ENCODE measurements at places on chromosomes 7 and 10.

GRCh38 chr7:155230169-155230593 is 67.5 kb upstream of the INSIG1 start:
- no peak for DNase-seq

DNA sequence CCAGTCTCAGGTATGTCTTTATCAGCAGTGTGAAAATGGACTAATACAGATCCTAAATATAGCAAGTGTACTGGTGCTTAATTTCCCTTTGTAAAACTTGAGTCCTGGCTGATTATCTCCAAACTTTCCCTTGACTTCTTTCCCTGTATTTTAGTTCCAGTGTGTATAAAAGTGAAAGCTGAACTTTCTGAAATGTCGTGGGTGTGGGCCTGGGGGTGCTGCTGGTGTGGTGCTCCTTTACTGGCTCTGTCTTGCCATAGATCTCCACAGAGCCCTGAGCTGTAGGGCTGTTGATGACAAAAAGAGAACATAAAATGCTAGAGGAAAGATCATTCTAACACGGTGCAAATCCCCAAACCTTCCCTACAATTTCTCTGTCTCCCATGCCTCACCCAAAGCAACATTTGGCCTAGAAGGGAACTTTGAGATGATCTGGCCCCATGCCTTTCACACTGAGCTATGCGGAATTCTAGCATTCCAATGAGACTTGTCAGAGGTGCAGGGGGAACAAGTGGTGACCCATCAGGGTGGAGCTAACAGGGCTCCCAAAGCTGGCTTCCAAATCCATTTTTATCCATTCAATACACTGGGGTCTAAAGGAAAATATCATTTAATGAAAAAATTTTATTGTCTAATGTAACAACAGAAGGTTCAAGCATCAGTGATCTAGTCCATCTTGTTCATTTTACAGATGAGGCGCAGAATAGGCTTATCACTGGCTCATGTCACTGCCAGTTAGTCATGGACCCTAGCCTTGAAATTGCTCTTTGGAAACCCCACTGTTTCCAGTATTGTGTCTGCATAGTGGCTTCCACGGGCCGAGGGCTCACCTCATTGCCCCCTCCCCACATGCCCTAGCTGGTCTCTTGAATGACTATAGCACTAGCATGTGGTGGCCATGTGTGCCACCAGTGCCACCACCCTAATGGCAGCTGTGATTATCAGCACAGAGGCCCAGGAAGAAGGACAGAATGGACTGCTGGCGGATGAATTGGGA is 1000.9 kb downstream of the LRMDA start:
- DNase-seq, result no peak

DNA sequence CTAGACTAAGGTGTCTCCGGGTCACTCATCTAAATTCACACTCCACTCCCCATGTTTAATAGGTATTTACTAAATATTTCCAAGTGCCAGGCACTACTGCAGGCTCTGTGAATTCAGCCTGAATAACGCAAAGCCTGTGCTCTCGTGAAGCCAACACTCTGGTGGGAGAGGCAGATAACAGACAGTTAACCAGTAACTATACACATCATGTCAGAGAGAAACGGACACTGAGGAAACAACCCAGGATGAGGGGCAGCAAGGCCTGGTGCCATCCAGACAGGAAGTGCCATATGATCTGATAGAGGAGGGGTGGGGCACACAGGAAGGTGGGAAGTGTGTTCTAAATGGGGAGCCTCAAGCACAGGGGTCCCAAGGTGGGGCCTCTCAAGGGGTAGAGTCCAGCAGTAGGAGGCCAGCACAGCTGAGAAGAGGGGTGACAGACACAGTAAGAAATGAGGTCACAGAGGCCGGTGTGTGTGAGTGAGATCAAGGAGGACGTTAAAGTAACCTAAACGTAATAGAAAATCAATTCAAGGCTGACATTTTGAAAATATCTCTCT is 85.3 kb downstream of the LARP4B start:
- DNase-seq, result no peak

- no peak for DNase-seq
Measured at GRCh38 chr10:111077785-111078504, 1.1 kb downstream of the ADRA2A start.

- DNase-seq, result no peak
Measured at GRCh38 chr7:108328174-108328651, 128.0 kb downstream of the NRCAM start.

- DNase-seq, result no peak
Measured at GRCh38 chr7:139924461-139924860, 95.4 kb downstream of the TBXAS1 start.

GRCh38 chr7:76054123-76055120 is 6.5 kb downstream of the MDH2 start:
- DNase-seq, result no peak

DNA sequence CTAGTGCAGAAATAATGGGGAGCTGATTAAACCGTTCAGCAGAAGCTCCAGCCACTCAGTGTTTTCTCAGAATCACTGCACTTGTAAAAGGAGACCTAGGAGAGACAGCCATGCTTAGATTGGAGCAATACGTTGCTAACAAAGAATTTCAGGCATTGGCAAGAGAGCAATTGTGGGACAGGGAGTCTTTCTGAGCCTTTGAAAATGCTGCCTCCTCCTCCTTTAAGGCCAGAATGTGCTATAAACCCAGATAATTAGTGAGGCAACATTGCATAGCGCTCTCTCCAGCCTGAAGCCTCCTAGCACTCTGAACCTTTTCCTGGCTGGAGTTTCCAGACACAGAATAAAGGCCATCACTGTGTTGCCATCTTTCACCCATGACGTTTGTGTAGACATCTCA is 18.5 kb upstream of the PTPRN2 start:
- no peak for DNase-seq

GRCh38 chr7:131124001-131124629 is 203.6 kb upstream of the MKLN1 start:
- DNase-seq, result no peak

GRCh38 chr7:123099712-123100111 is 100.1 kb downstream of the SLC13A1 start:
- no peak for DNase-seq

DNA sequence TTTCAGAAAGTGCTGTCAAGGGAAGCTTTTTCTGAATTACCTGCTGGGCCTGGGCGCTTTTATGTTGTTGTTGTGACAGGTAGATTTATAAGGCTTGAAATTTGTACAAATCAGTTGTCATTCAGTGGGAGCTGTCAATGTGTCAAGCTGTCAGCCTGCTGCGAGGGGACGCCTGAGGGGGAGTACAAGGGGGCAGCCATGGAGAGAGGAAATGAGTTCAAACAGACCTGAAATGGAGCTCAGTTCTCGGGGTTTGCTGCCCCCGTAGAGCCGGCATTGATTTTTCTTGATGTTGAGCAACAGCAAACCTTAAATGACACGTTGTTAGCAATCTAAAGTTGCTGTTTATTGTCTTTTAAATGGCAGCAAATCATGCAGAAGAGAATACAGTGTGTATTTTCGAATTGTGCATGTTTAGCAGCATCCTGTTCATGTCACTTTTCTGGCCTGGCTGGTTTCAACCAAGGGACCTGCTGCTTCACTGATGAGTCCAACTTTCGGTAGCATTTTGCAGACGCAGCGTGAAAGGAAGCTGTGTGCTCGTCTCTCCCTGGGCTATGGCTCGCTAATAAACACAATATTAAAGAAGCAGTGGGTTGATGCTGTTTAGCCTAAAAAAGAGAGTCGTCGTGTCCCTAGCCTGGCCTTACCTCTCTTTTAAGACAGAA is 166.5 kb downstream of the LRMDA start:
- no peak for DNase-seq

DNA sequence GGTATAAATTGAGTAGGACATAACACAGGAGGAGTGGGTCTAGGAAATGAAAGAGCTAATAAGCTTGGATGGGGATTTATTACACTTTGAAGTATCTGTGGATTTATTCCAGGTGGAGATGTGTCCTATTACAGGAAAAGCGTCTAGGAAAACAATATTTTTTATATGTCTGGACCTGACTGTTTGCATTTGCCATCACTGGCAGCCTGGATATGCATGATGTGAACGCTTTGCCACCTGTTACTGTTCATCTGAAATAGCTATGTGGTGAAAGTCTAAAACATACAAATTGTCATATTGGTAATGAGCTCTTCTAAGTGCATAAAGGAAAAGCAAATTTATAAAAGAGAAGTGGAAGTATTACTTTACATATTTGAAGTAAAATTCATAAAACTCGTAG is 31.6 kb upstream of the AGMO start:
- DNase-seq, result no peak

- no peak for DNase-seq
Measured at GRCh38 chr7:157829491-157829890, 492.7 kb downstream of the DNAJB6 start.

GRCh38 chr7:158584407-158584806 is 3.2 kb downstream of the PTPRN2 start:
- DNase-seq, result no peak

DNA sequence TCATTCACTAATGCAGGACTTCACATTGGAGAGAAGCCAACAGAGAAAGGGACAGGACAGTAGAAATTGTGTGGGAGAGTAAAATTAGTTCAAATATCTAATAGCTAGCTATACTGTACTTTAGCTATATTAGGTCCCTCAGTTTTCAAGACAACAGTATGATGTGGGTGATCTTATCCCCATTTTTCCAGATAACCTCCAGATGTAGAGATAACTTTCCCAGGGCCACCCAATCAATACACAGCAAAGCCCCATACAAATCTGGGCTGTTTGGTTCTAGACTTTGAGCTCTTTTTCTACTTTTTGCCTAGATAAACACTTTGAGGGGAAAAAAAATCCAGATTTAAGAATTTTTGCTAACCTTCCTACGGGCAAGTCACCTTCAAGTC is 482 bp upstream of the CLDN12 start:
- no peak for DNase-seq

GRCh38 chr10:104638861-104639589 is 2.1 kb upstream of the SORCS3 start:
- DNase-seq, result no peak

DNA sequence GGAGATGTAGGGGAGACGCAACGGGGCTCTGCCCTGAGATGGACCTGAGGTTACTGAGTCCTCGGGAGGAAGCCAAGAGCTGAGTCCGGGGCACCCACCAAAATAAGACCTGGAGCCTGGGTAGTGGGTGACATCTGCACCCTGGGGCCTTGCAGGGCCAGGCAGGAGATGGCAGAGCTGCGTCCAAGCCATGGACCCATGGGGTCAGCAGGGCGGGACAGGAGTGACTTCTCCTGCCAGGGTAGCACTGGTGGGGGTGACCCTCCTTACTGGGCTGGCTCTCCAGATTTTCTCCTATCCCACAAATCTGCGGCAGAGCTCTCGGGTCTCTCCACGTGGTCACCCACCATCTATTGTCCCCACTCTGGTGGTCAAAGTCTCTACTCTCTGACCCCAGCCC is 2.1 kb downstream of the GHRHR start:
- DNase-seq, result no peak

- no peak for DNase-seq
Measured at GRCh38 chr10:109984013-109984412, 23.8 kb upstream of the ADD3 start.

GRCh38 chr10:34698248-34698831 is 116.8 kb downstream of the PARD3 start:
- DNase-seq, result no peak

GRCh38 chr10:133529576-133529946 is 2.4 kb downstream of the CYP2E1 start:
- no peak for DNase-seq
